Hepatocyte (in vitro differentiated cells): ENCODE measurements at places on chromosomes 7 and 10.

DNA sequence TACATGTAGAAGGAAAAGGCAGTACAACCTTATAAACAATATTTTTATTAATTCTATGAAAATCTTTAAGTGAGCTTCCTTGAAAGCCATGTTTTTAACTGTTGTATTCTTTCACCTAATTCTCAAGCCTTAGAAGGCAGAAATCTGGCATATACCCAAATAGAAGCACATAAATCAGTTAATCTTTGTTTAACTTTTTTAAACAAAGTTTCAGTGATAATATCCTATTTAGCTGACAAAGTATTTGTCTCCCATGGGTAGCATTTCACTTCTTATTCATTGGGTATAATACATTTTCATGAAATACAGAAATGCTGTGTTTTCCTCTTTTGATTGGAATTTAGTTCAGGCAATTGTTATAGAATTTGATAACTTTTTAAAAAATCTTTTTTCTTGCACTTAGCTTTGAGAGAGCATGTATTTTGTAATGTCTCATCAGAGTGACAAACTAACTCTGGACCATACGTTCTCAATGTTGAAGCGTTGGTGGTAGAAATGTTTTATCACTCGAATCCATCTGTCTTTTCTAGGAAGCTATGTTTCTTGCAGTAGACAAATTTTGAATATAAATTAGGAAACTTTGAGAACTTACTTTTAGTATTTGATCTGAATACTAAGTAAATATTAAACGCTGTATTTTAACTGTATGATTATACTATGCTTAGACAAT, 78.1 kb downstream of the CREM start:
- DNase-seq: no peak

GRCh38 chr7:20747001-20747400, 39.7 kb downstream of the SP8 start:
- no peak for DNase-seq

GRCh38 chr10:122475100-122475499, 13.7 kb downstream of the HTRA1 start:
- no peak for DNase-seq

- DNase-seq: no peak
Measured at GRCh38 chr7:77202481-77202976, 2.9 kb upstream of the FGL2 start.

DNA sequence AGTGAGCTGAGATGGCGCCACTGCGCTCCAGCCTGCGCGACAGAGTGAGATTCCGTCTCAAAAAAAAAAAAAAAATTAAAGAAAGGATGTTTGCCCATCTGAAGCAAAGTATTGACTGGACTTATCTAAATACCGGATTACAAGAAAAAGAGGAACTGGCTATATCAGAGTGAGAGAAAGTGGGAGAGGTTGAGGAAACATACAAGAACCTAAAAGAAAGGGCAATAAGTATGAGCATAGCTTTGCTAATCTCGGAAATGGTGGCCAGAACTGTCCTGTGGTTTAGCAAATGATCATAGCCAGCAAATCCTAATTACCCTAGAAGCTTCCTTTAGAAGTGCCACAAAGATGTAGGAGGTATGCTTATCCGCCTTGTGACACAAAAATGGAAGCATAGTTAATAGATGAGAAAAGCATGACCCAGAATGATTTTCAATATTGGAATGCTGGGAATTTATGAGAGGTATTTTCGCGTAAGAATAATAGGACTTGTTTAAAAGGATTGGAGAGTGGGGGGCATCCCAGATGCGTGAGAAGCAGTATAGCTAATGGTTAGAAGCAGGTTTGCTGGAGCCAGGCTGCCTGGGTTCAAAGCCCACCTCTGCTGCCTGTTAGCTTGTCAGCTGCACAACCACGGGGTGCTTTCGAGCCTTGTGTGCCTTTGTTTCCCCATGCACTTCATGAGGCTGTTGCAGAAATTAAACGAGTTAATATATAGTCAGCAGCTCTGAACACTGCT, 1.2 kb upstream of the GTPBP4 start:
- DNase-seq: no peak

DNA sequence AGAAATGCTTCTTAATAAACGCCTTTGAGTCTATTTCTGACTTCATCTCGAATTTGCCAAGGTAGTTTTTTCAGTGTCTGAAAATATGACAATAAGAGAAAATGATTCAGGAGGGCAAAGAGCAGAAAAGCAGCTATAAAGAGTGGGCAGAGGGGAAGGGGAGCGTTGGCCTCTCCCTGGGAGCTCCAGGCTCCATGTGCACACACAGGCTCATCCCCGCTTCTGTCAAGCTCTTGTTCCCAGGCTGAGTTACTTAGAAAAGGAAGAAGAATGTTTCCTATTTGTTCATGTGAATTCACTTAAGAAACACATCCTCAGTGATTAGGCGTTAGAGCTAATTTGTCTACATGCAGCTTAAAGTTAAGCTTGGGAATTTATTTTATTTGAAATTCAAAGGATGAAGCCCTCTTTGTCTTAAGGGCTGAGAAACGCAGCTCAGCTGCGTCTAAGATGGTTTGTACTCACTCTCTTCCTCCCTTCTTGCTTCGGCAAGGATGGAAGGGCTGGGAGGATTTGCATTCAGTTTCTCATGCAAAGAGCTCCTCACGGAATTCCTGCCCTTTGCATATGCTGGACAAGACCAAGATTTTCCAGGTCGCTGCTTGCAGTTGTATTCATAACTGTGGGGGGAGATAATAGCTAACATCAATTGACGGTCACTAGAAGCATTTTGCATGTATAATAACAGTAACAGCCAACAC, 29.0 kb upstream of the ATXN7L1 start:
- no peak for DNase-seq

GRCh38 chr10:71086439-71087080, 125.8 kb upstream of the UNC5B start:
- DNase-seq: no peak

GRCh38 chr7:22874904-22875303, 52.3 kb upstream of the TOMM7 start:
- no peak for DNase-seq

- no peak for DNase-seq
Measured at GRCh38 chr10:26242706-26243350, 26.3 kb downstream of the GAD2 start.
